ENCODE measurements at places on chromosomes 1 and 21. TPM values are rescaled to one million over a fixed set of nuclear protein-coding genes. Genes with fewer than 3 reads are reported as not detected.

GRCh38 chr1:201298396-201299381 is 15.4 kb downstream of the PKP1 start:
- no peak for DNase-seq

DNA sequence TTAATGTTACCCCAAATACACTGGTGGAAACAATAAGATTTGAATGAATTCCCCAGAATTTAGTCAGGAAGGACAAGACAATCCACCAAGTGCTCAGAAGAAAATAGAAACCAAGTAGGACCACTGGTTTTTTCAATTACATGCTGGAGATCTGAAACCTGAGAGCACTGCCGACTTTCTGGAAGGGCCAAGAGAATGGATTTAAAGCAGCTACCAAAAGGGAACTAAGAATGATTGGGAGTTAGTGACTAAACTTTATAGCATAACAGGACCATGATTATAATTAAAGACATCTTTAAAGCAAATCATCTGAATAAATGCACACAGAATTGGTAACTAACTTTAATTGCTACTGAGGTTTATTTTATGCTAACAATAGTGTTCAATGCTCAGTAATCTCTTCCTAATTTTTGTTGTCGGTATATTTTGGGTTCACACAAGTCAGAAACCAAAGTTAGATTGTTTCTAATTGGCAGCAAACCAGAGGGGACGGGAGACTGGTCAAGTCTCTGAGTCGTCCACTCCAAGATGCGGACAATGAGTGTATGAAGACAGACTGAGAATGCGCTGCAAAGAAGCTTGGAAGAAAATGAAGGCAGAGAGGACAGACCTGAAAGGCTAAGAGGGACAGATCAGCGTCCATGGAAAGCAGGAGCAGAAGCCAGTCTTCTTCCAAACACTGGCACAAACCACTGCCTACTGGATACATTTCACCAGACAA is 2.3 kb upstream of the RGS13 start:
- DNase-seq, result no peak

F13B gene
- total RNA-seq, result not detected

GRCh38 chr1:86708920-86709319 is 4.5 kb downstream of the SH3GLB1 start:
- no peak for DNase-seq

DNA sequence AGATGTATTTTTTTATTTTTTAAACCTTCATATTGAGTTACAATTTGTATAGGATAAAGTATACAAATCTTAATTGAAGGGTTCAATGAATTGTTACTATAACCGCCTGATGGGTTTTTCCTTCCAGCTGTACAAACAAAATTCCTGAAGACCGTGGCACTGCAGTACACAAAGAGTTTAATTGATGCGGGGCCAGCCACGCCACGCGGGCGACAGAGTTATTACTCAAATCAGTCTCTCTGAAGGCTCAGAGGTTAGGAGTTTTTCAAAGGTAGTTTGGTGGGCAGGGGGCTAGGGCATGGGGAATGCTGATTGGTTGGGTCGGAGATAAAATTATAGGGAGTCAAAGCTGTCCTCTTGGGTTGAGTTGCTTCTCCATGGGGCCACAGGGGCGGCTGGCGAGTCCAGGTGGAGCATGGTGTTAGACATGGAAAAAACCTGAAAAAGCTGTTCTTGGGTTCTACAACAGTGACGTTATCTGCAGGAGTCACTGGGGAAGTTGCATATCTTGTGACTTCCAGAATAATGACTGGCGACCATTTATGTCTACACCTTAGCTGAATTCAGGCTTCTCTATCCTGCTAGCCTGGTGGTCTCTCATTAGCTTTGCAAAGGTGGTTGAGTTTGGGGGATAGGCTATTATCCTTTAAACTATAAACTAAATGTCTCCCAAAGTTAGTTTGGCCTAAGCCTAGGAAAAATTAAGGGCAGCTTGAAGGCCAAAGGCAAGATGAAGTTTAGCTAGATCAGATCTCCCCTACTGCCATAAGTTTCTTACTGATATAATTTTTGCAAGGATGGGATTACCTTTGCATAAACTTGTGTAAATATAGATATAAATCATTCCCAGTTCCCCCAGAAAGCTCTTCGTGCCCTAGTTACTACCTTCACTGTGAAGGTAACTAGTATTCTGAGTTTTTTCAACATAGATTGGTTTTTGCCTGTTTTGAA is 13.0 kb upstream of the TMEM9 start:
- no peak for DNase-seq

PRAMEF9 gene
- total RNA-seq, result not detected

- no peak for DNase-seq
Observed at GRCh38 chr1:248361121-248361715, at the start of gene OR2T4. Gene OR2T4, plus strand, starts transcription at chr1:248361665. Its CDS starts 0 bp downstream, at chr1:248361665.

- no peak for DNase-seq
Observed at GRCh38 chr1:178254433-178254832, 160.5 kb downstream of the RASAL2 start.

- DNase-seq, result no peak
Observed at GRCh38 chr1:47684518-47684917, 246.7 kb downstream of the FOXD2 start.

SLC30A7 gene
- total RNA-seq, result 14.2 TPM

Measured in left cardiac atrium (tissue), 4 donors.